Renal pelvis (tissue), 12 donors: ENCODE measurements at places on chromosomes 4 and X.

GRCh38 chr4:183099537-183100297, 660 bp downstream of the WWC2 start:
- peak; percentile 42 for DNase-seq

DNA sequence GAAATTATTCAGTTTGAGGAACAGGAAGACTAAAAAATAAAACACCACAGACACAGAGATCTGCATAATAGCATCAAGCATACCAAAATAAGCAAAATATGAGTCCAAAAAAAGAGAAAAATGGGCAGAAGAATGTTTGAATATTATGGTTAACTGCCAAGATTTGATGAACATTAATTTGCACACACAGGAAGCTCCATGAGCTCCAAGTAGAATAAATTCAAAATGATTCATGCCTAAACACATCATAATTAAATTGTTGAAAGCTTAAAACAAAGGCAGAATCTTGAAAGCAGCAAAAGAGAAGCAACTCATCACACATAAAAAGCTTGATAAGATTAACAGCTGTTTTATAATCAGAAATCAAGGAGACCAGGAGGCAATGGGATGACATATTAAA, 156.6 kb upstream of the ARSJ start:
- no peak for DNase-seq

- DNase-seq, result no peak
Observed at GRCh38 chrX:53080628-53081580, 1.3 kb upstream of the TSPYL2 start.

DNA sequence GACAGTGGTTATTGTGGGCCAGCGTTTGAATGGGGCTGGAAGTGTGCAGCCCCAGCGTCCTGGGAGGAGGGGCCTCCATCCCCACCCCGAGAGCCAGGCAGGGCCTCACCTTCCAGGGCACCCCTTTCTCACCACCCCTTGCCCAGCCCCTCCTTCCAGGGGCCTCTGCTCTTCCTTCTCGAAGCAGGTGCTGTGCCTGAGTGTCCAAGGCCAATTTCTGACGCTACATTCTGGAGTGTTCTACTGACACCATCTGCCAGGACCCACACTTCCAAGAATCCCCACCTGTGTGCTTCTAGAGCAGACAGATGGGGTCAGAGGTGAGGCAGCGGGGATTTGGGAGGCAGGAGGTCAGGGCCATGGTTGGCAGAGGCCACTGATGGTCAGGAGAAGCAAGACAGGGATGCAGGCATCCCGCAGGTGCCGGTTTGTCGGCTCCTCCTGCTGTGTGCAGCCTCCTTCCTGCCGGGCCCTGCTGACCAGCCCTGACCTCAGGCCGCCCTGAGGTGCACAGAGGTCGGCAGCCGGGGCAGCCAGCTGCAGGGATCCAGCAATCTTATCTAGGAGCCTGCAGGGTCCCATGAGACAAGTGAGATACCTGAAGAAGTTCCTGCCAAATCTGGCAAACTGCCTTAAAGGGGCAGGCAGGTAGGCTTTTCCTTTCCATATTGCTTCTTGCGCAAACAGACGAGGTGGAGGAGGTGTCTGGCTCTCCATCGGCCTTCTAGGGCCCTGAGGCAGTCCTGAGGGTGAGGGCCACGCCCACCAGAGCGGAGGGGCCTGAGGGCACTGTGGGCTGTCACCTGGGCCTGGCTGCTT, 18.8 kb downstream of the MSANTD1 start:
- DNase-seq, result no peak

DNA sequence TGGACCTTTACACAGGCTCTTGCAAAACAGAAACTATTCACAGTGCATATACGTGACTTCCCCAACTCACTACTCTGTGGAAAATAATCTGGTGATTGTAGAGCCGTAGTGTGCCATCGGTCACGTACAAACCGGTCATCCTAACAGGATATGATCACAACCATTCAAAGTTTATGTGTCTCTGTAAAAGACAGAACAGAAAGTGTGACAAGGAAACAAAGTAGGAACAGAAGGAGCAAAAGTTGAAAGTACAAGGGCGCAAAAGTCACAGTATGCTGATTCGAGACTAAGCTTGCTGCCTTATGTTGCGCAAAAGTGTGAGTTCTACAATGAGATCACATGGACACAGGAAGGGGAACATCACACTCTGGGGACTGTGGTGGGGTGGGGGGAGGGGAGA, 18.6 kb downstream of the MEPE start:
- DNase-seq, result no peak

DNA sequence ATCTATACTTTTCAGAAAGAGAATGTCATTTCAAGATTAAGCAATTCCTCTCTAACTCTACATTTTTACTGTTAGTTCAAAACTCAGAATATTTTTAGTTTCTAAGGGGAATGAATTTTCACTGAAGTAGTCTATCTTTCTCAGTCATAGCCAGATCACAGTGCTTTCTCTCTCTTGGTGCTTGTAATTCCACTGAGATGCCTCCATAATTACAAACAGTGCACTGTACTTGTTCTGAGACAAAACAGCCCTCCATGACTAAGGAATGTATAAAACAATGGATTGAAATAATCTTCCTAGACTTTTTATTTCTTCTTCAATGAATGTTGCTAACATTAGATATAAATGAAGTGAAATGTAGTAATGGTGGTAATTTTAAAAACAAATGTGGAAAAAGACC, 603.2 kb upstream of the FAM241A start:
- DNase-seq, result no peak

DNA sequence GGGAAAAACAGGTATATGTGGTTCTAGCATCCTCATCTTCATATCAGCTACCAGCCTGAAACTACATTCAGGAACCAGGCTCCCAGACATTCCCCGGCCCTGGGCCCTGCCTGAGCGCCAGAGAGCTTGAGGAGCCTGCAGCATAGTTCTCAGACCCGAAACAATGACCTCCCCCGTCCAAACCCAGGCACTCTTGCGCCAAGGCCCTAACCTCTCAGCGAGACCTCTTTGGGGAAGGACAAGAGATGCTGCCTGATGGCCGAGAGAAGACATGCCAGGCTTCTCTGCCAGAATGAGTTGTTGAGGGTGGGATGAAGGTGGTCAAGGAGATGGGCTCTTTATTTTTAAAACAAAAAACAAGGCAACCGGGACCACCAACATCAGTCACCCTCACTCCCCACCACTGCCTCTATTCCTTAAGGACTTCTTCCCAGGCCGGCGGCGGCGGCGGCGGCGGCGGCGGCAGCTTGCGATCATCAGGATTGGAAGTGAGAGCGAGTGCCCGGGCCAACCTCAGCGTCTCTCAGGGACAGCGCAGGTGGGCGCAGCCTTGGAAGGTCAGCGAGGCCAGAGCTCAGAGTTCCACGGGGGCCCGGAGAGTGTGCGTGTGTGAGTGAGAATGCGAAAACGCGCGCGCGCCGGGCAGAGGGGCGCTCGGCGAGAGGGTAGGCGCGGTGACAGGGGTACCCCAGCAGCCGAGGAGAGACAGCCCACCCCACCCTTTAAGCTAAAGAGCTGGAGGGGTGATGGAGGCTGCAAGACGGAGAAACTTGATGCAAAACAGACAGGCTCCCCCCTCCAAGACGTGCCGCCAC, 601 bp downstream of the INPP4B start:
- DNase-seq, result peak; percentile 29
